Activated CD4-positive, alpha-beta T cell treated with anti-CD3 and anti-CD28 coated beads for 36 hours (primary cell): ENCODE measurements at places on chromosomes 4 and X. TPM values are rescaled to one million over a fixed set of nuclear protein-coding genes. Genes with fewer than 3 reads are reported as not detected.

USP17L27 gene
- total RNA-seq, result not detected

CSAG2 gene
- not detected for total RNA-seq

RNF150 gene
- total RNA-seq, result 0.02 TPM

CCNA2 gene
- total RNA-seq, result 113 TPM

JCHAIN gene
- not detected for total RNA-seq

GYPA gene
- not detected for total RNA-seq

EBP gene
- total RNA-seq, result 137 TPM

MXD4 gene
- 2.3 TPM for total RNA-seq

PALLD gene
- total RNA-seq, result 9.5 TPM

MAP7D2 gene
- total RNA-seq, result 0.59 TPM

CDKL2 gene
- 0.91 TPM for total RNA-seq

P2RY10 gene
- total RNA-seq, result 65.7 TPM
